ACHN (cell line): ENCODE measurements at places on chromosomes 13 and 19.

DNA sequence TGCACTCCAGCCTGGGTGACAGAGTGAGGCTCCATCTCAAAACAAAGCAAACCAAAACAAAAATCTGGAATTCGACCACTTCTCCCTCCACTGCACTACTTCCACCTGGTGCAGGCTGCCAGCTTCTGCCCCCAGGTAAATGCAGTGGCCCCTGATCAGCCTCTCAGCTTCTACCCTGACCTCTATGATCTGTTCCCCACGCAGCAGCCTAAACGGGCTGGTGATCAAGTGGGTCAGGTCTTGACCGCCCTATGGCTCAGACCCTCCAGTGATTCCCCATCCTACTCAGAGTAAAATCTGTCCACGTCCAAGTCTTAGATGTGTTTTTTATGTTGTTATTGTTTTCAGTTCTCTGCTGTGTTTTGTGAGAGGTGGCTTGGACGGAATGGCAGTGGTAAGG is 163.9 kb downstream of the KCTD15 start:
- no peak for DNase-seq

- no peak for DNase-seq
Observed at GRCh38 chr19:47093254-47093653, 20.3 kb downstream of the ZC3H4 start.

- DNase-seq = no peak
Observed at GRCh38 chr19:4693471-4694121, 23.5 kb upstream of the MYDGF start.

GRCh38 chr13:114134111-114134943 is 1.9 kb upstream of the RASA3 start:
- peak; percentile 62 for DNase-seq

- DNase-seq = peak; percentile 93
Observed at GRCh38 chr19:4455719-4456475, 1.7 kb downstream of the UBXN6 start.

GRCh38 chr19:43525836-43526771 is 897 bp downstream of the ETHE1 start:
- no peak for DNase-seq

GRCh38 chr13:44052780-44053184 is 173.1 kb downstream of the LACC1 start:
- no peak for DNase-seq

DNA sequence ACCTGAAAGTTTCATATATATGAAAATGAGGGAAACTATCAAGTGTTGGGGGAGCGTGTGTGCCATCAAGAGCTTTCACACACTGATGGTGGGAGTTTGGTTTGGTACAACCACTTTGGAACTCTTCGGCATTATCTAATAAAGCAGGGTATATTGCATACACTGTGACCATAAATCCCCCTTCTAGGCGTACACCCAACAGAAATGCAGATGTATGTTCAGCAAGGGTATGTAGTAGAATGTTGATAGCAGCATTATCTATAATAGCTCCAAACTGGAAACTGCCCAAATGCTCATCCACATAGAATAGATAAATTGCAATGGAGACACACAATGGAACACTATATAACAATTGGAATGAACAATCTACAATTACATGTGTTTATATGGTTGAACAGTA is 70.8 kb downstream of the FAM216B start:
- DNase-seq = no peak

GRCh38 chr19:44807162-44807561 is 1.7 kb upstream of the BCAM start:
- DNase-seq = peak; percentile 18

GRCh38 chr19:5052515-5052914 is 83.6 kb downstream of the KDM4B start:
- no peak for DNase-seq

- DNase-seq = no peak
Observed at GRCh38 chr13:99395436-99395835, 88.2 kb upstream of the GPR183 start.

GRCh38 chr13:31638577-31638976 is 100.7 kb upstream of the RXFP2 start:
- DNase-seq = no peak

GRCh38 chr13:49040872-49041271 is 65.2 kb downstream of the FNDC3A start:
- DNase-seq = no peak

- no peak for DNase-seq
Observed at GRCh38 chr19:33727331-33727998, 69.2 kb upstream of the KCTD15 start.

GRCh38 chr13:42895776-42896175 is 96.3 kb downstream of the EPSTI1 start:
- DNase-seq = no peak

GRCh38 chr19:3979674-3980352 is 5.5 kb downstream of the EEF2 start:
- no peak for DNase-seq

DNA sequence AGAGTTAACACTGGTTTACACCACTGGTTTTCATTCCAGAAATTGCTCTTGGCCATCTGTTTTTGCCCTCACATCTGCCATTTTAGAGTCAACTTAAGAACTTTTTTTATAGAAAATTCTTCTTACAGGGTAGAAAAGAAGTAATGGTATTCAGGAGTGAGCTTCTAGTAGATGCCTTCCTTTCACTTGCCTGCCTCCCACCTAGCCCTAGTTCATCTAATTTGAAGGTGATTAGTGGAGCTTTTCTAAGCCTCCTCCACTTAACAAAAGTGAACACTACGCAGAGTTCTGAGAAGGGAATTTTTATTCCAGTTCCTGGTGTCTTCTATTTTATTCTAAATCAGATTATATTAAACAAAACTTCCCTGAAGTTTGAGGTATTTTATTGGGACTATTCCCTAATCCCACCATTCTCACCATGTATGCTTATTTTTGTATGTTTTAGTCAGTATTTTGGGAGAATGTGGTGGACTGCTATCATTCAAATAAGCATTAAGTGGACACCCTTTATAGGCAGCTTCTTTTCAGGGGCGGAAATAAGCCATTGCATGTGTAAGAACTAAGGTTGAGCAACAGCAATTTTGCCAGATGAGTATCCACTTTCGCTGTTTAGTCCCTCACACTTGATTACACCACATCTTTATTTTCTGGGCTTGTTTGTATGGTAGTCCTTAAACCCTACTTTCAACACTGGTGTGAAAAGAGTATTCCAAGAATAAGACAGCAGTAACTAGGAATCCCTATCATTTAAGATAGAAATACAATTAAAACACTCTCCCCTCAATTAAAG is 156.9 kb downstream of the ENOX1 start:
- DNase-seq = no peak

DNA sequence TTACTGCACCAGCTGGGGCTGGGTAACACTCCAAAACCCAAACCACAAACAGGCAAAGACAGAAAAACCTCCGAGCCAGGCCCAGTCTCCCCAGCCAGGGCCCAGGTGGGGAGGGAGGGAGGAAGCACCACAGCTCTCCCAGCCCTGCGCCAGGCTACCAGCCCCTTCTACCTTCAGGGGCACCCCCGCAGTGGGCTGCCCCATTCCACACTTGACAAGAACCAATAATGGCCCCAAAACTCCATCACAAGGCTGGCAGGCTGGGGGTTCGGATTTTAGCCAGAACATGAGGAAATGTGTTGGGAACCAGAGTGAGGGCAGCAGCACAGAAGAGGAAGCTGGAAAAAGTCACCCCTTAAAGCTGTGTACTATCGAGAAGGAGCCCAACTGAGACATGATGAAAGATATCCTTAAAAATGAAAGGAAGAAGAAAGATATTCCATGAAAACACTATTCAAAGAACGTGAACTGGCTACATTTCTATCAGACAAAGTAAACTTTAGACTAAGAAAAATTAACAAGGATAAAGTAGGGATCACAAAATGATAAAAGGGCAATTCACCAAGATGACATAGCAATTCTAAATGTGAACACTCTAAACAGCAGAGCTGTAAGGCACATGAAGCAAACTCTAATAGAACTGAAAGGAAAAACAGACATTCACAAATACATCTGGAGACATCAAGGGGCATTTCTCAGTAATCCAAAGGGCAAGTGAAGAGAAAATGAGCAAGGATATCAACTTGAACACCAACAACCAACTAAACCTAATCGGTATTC is 12.9 kb downstream of the TUBGCP3 start:
- DNase-seq = no peak

- DNase-seq = no peak
Observed at GRCh38 chr13:107999751-108000150, 215.6 kb downstream of the LIG4 start.

DNA sequence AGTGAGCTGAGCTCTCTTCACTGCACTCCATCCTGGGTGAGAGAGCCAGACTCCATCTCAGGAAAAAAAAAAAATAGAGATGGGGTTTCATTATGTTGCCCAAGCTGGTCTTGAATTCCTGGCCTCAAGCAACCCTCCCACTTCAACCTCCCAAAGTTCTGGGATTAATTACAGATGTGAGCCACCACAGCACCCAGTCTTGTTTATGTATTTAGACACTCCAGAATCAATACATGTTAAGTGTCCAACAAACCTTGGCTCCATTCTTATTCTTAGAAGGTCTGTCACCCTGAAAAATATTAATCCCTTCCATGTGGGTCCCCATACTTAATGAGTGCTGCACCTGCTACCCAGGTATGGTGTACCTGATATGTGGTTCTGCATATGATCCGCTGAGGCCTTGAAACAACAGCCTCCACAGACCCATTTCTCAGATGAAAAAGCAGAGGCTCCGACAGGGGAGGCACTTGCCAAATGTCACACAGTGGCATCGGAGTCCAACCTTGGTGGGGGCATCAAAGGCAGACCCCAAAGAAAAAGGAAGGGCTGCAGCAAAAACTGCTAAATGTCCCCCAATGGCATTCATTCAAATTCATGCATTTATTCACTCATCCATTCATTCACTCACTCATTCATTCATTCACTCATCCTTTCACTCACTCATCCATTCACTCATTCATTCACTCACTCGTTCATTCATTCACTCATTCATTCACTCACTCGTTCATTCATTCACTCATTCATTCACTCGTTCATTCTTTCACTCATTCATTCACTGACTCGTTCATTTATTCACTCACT is 16.7 kb downstream of the TICAM1 start:
- peak; percentile 10 for DNase-seq

GRCh38 chr13:22175815-22176214 is 504.9 kb downstream of the FGF9 start:
- DNase-seq = no peak

DNA sequence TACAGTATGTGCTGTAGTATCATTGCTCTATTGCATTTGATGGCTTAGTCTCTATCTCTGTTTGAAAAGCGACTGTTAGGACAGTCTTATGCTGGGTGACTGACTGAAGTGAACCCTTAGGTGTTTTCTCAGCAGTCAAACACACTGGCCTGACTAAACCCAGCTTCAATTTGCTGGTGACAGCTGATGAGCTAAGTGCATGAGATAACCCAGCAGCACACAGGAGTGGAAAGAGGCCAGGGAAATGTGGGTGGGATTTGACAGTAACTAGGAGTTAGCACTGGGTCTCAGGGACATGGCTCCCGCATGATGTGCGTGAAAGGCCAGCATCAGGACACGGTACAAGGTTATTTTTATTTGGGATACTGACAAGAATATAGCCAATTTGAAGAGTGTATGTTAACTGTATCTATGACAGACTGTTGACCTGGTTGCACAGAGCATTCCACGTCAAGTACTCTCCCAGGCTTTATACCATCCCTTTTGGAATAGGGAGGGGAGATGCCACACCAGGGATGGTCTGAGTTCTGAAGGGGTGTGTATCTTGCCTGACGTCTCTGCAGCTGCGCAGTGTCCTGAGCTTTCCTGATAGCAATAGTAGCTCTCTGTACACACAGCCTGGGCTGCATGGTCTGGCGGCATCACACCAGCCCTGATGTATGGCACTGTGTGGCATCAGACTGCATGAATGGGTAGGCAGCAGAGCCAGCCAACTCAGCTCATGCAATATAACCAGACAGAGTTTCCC is 144.8 kb downstream of the FLT1 start:
- no peak for DNase-seq

DNA sequence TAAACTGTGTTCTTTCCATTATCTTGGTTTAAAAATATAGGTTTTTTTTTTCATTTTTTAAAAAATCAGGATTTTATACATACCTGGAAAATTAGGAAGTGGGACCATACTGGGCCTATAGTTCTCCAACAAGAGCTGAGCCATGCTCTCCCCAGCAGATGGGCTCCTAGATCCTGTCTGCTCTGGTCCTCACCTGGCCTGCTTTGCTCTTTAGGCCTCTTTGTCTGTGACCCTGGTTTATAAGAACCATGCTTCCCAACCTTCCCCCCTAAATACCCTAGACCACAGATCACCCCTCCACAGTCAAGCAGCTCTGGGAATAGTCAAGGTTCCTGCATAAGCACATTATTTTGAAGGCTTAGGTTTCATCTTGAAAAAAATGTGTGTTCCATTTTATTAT is 185.0 kb upstream of the TSHZ3 start:
- no peak for DNase-seq

- DNase-seq = peak; percentile 87
Observed at GRCh38 chr13:97141564-97142005, 80.5 kb upstream of the MBNL2 start.

GRCh38 chr19:56884441-56884840 is 43.9 kb upstream of the PEG3 start:
- no peak for DNase-seq

DNA sequence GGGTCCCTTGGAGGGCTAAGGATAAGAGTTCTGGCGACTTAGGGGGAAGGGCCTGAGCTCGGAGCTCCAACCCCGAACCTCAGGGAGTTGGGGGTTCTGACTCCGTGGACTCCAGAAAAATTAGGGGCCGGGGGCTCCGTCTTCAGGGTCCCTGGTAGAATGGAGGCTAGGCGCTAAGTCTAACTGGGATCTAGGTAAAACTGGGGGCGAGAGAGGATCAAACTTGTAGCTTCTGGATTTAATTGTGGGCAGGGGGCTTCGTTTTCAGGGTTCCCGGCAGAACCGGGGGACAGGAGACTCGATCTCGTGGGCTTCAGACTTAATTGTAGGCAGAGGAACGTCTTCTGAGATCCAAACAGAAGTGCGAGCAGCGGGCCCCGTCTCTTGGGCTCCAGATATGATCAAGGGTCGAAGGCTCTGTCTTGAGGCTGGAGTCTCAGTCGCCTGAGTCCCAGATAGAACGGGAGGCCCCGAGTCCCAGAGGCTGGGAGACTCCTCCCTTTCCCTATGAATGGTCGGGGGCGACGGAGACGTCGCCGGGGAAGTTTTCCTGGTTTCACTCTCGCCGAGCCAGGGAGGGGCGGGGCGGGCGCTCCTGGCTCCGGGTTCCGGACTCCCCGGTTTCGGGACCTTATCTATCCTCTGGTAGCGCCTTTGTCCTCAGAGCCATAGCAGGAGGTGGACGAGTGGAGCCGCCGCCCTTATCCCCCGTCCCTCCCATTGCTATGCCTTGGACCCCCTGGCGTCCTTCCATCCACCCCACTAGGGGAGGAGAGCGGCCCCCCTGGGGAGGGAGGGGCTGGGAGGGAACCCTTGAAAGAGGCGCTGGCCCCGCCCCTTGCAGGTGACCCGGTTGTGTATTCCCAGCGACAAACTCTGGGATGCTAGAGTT is 1.3 kb downstream of the NECTIN2 start:
- peak; percentile 72 for DNase-seq

- DNase-seq = no peak
Observed at GRCh38 chr19:47106821-47107201, 6.8 kb downstream of the ZC3H4 start.

- DNase-seq = peak; percentile 58
Observed at GRCh38 chr19:7926021-7926726, at the start of gene CTXN1. Gene CTXN1, minus strand, starts transcription at chr19:7926135. Its CDS starts 597 bp downstream, at chr19:7925538.
